Muscle of leg (tissue), 16 donors: ENCODE measurements at places on chromosomes 6 and 20. TPM values are rescaled to one million over a fixed set of nuclear protein-coding genes. Genes with fewer than 3 reads are reported as not detected.

Gene B4GALT5
- total RNA-seq: 18.4 TPM

Gene FAM209B
- total RNA-seq: 0.13 TPM

GRCh38 chr6:82686719-82687118, 323.1 kb downstream of the TPBG start:
- DNase-seq: no peak

GRCh38 chr6:28258877-28259777, at the start of gene NKAPL:
TSS of gene NKAPL (plus strand) at chr6:28259297. CDS start at chr6:28259372, 75 bp downstream.
- DNase-seq: peak; percentile 83

DNA sequence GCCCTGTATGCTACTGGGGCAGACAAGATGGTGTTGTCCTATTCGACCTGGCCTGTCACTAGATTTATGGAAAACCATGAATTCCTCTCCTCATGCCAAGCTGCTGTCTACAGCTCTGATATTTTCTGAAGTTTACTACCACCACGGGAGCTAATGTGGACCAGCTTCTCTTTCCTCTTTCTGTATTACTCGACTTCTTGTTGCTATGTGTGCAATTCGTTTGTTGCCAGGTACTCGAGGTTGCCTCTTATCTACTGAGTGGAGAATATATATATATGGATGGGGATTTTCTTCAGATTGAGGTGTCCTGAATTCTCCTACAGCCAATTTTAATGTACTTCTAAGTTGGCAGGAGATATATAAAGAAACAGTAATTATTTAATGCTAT, 34.7 kb downstream of the MAN1A1 start:
- peak; percentile 51 for DNase-seq
